ENCODE measurements at places on chromosomes 4 and X.

GRCh38 chr4:119317990-119318389 lies 3.9 kb downstream of the FABP2 start:
- no peak for DNase-seq

DNA sequence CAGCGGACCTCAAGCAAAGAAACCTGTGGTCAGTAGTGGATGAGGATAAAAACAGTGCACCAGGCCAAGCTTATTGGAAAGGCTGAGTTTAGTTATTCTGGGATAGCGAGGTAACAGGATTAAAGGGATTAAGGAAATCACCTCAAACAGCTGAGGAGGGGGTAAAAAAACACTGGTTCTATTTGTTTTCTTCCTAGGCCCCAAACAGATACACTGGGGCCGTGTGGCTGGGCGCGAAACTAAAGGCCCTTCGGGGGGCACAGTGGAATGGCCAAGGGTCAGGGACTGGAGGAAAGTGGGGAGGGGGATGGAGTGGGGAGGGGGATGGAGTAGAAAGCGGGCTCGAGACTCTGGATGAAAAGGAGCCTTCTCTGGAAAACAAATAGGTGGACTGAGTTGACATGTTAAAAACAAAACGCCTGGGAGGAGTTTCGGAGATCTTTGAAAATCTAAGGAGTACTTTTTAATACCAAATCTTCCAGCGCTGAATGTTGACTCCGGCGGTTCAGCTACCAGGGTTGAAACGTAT lies 2.9 kb downstream of the SOX3 start:
- no peak for DNase-seq

DNA sequence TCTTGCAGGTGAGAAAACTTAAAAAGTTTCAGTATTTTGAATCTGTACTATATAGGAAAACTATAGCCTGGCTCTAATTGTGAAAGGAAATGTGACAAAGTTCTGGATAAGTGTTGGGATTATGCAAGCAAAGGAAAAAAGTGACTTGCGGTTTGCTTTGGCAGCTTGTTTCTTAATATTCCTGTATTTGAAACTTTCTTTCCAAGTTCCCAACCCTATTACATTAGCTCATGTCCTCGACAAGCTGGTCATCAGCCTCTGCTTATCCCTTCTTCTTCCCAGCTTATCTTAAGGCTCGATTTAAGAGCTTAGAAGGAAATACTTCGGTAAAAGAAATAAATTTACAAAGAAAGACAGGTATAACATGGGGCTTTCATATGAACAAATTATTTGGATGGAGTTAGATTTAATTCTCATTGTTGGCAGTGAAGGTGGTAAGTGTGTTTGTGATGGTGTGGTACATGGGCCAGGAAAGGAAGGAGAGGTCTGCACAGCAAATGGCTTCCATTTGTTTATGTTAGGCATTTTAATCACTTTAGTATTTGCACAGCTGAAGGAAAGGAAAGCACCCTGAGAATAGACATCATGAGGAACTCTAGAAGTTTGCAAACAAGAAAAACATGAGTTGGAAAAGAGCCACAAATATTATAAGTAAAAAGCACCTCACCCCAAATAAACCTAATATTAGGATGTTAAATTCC lies 5.1 kb upstream of the MYOZ2 start:
- DNase-seq, result no peak

GRCh38 chr4:18869166-18869565 lies 847.6 kb upstream of the LCORL start:
- DNase-seq, result no peak

DNA sequence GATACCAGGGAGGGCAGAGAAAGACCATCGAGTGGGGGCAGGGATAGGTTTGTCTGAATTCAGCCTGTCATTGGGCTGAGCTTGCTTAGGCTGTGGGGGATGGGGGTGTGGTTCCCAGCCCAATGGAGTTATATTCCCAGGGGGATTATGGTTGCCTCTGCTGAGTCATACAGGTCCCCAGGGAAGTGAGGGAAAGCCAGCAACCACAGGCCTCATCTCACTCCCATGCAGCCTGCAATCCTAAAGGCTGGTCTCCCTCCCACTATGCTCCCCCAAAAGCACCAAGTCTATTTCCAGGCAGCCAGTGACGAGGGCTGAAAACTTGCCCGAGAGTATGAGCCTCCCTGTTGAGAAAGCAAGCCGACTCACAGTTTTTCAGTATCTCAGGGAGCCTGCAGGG lies 39.3 kb downstream of the AFM start:
- no peak for DNase-seq

DNA sequence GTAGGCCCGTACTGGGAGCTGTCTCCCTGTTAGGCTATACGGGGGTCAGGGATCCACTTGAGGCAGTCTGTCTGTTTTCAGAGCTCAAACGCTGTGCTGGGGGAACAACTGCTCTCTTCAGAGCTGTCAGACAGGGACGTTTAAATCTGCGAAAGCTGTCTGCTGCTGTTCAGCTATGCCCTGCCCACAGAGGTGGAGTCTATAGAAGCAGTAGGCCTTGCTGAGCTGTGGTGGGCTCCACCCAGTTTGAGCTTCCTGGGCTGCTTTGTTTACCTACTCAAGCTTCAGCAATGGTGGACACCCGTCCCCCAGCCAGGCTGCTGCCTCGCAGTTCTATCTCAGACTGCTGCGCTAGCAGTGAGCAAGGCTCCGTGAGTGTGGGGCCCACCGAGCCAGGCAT lies 27.3 kb upstream of the PHEX start:
- no peak for DNase-seq

- DNase-seq, result no peak
These were observed 37.5 kb upstream of the CXCL8 start for GRCh38 chr4:73702796-73703287.

DNA sequence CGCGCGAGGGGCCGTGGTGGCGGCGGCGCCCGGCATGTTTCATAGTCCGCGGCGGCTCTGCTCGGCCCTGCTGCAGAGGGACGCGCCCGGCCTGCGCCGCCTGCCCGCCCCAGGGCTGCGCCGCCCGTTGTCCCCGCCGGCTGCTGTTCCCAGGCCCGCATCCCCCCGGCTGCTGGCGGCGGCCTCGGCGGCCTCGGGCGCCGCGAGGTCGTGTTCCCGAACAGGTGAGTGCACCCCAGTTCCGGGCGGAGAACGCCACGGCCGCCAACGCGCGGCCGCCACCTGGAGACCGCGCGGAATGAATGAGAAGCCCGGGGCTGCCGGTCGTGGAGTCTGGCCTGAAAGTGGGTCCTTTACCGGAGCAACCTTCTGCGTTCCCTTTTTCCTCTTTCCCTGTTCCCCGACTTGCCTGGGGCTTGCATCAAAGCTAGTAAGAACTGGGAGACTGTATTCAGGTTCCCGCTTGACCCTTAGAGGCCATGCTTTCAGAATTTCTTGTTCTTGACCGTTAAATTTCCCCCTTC lies 429 bp downstream of the NOCT start:
- no peak for DNase-seq

DNA sequence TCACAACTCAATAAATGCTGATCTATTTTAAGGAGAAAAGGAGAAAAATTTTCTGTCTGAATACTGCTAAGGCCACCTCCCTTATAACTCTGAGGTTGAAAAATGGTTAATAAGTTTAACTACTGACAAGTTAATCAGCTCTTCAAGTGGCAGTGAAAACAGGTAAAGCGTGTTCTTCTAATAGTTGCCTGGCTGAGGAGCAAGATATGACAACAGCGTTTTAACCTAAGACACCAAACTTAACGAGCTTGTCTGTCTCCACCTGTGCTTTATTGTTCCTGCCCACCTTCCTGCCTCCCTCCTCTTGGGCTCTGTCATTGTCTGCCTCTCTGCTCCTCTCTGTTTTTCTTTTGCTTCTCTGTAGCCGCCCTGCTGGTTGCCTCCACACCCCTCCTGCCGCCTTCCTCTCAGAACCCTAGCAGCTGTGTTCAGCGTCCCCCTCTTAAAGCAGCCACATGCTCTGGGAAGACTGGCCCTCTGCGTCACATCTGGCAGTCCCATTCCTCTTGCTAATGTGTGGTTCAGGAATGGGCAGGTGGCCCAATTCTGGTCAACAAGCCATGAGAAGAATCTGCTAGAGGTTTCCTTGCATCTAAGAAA lies 4.3 kb upstream of the TSPAN5 start:
- peak; percentile 37 for DNase-seq

GRCh38 chr4:152738827-152739226 lies 40.7 kb downstream of the TIGD4 start:
- no peak for DNase-seq

All from DMS 273 treated with DMSO at 0.1 percent for 48 hours (cell line).